ENCODE measurements at places on chromosomes 4 and X.
A peak's percentile ranks its signal among the peaks of the same experiment; 100 is the strongest.

DNA sequence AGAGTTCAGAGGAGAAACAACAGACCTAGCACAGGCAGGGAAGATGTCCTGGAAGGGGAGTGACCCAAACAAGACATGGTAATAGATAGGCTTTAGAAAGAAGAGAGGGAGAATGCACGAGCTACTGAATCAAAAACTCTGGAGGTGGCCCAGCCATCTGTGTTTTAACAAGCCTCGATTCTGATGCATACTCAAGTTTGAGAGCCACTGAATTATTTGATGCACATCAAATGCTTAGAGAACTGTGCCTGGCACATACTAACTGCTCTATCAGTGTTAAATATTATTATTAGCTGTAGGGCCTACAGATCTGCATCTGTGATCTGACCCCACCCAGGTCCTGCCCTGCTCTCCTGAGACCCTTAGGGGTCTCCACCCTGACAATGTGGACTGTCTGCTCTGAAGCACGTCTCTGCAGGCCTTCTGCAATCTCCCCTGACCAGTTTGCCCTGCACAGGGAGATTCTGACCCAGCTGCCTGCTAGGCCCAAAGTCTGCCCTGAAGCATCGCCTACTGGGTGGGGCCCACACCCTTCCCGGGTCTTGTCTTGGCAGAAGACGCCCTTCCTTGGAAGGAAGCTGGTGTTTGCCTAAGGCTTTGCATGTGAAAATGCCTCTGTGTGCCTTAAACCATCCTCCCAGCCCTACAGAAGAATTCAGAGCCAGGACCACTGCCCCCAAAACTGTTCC, 201.5 kb upstream of the KLF3 start:
- no peak for DNase-seq

GRCh38 chr4:85381968-85382367, 93.0 kb upstream of the ARHGAP24 start:
- DNase-seq, result no peak

GRCh38 chr4:2837904-2838496, 5.6 kb upstream of the ADD1 start:
- DNase-seq, result peak; percentile 56

- no peak for DNase-seq
These were observed 30.8 kb downstream of the MRPL1 start for GRCh38 chr4:77893451-77893850.

- DNase-seq, result no peak
These were observed 59.1 kb downstream of the FBXW7 start for GRCh38 chr4:152476796-152477195.

DNA sequence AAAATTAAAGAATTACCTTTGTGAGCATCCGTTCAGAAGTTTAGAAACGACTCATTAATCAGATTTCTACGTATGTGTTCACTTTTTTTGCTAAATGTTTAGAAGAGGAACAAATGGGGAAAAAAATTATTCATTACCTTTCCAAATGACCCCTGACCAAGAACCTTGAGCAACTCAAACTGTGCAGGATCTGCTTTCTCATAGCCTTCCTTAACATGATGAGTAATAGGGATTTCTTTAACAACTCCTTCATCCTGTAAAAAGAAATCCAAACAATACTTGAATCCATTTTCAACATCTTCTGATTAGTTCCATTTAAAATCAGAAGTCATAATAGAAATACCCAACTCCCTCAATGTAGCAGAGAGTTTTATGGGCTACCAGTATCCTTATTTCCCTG, 32.1 kb downstream of the RPS6KA6 start:
- DNase-seq, result no peak

GRCh38 chrX:108224218-108224617, 132.6 kb downstream of the ATG4A start:
- DNase-seq, result no peak

- DNase-seq, result no peak
These were observed 25.8 kb downstream of the DOCK11 start for GRCh38 chrX:118521435-118521834.

DNA sequence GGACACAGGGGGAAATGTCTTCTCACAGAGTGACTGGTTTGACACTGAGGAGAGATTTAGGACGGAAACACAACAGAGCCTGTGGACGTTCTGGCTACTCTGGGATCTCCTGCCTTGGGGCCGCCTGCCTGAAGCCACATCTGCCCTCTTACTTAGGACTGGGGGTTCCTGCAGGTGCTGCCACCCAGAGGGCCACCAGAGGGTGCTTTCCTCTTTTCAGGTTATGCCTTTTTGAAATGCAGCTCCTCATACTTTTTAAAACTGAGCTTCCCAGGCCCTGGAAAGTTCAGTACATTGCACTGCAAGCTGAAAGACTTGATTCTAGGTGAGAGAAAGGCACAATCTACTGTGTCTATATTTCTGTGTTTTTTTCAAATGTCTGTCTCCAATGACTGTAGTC, 92.2 kb upstream of the PGRMC2 start:
- no peak for DNase-seq

GRCh38 chrX:150913511-150913910, 15.0 kb upstream of the CD99L2 start:
- DNase-seq, result no peak

DNA sequence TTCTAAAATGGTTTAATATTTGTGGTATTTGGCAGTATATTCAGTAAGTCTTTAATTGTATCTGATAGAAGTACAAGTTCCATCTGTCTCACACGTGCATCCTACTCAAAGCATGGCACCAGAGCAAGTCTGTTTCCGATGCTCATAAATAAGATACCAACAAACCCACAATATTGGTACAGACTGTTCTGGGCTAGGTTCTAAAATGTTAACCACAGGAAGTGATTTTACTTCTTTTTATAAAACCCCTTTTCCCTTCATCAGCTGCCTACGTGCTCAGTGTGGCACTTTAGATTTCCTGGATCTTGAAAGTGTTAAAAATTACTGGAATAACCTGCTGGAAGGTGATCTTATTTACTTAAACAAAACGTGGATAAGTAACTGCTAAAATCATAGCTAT, 165.1 kb downstream of the CFAP299 start:
- DNase-seq, result no peak

GRCh38 chr4:140871368-140871767, 115.2 kb upstream of the TBC1D9 start:
- DNase-seq, result no peak

DNA sequence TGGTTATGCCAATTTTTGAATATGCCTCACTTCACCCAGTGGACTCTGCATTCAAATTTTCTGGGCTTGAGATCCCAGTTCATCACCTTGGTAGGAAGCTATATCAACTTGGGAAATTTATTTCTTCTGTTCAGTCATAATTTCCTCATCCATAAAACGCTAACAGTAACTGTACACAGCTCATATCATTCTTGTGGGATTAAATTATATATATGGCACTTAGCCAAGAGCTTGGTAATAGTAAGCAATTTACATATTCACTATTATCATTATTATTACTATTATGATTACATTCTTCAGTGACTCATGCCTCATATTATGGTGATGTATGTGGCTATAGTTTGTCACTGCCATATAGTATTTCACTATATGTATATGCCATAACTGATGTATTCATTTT, 177.6 kb downstream of the CPE start:
- DNase-seq, result no peak

DNA sequence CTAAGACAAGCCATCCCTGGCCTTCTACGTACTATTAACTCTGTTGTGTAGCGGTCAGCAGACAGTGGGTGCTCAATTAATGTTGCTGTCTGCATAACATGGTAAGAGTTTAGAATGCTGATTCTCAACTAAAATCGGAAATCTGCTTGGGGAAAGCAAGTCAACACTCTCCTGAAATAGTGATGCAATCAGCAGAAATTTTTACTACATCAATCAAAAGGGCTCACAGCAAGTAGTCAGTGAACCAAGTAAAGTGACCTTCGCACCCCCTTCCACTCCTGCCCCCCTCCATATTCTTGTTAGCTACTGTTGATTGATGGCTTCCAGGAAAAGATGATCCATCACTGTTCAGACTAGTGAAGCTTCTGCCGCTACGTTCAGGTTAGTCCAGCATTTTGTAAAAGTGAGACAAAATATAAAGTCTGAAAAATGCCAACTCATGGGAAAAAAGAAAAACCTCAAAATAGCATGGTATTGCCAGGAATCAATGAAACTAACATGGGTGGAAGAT, 247.9 kb downstream of the HNRNPD start:
- no peak for DNase-seq

DNA sequence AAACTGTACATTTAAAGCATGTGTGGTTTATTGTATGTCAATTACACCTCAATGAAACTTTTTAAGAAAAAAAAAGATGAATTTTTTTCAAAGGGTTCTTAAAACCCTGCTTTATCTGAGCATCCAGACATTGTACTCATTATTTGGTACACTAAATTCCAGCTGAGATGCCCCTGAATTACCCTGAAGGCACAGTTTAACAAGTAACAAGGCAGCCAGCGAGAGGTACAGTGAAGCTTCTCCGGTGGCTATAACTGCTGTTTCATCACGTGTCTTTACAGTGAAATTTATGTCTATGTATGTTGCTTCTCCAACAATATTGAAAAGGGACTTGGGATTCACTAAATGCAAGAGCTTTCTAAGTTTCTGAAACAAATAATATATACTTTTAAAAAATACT, 15.8 kb downstream of the SLC7A11 start:
- no peak for DNase-seq

DNA sequence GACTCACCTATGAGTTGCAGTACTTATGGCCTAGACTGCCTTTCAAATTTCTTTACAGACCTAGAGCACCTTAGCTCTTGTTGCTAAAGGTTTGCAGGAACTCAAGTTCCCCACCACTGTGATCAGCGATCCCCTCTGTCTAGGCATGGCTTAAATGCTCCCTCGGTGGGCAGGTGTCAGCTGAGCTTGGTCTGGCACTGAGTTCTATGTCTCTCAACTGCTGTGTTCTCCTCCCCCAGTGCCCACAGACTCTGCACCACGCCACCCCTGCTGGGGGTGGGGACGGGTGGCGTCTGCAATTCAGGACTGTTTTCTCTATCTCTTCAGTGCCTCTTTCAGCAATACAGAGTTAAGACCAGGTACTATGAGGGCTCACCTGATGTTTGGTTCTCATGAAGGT, 30.5 kb downstream of the TMEM271 start:
- DNase-seq, result no peak

GRCh38 chr4:54403700-54404453, 174.8 kb downstream of the PDGFRA start:
- DNase-seq, result no peak

GRCh38 chr4:86530183-86530582, 63.9 kb upstream of the PTPN13 start:
- DNase-seq, result no peak

DNA sequence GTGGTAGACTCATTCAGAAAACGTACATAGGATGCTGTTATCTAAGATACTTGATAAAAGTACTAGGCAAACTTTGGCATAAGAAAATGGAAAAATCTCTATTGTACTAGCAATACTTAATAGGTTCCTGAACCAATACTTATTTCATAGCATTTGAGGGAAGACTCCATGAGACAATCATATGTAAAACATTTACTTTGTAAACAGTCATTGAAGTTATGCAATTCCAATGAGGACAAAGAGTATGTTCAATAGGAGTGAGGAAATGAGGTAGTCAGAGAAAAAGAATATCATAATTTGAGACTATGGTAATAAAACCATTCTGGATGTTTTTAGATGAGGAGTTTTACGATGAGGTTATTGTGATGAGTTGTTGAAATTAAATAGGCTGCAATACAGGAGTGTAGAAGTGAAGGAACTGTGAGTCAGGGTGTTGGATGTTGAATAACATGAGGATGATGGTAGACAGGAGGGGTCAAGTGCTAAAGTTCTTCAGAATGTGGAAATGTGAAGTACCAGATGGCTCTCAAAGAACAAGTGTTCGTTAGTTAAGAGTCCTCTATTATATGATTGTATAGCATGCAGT, 397.9 kb downstream of the PPP3CA start:
- DNase-seq, result no peak

DNA sequence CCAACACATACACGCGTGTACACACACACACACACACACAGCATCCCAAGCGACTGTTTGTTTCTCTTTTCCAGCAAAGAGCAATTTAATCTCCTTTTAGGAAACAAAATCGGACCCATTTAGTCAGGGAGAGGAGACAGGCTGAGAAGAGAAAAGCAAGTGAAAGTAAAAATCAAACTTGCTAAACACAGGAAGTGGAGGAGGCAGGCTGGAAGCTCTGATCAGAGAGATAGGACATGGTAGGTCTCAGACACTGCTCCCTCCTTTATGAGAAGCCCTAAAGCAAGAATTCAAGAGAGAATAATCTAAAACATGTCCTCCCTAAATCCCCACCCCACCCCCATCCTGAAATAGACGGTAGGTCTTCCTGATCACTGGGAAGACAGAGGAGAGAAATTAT, 62.3 kb downstream of the GPC3 start:
- DNase-seq, result no peak

DNA sequence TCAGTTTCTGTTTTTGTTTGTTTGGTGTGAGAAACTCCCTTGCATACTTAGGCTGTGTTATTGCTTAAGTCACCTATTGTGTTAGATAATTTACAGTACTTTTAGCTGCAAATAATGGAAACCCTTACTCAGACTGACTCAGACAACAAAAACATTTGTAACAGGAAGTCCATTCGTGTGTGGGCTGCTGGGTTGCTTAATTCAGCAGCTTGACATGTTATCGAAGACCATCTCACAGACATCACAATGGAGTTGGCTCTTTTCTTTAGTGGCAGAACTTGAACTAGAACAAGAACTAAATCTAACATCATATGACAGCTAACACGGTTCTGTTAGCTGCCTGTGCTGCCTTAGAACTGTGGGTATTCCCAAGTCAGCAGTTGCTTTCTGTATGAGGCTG, 9.9 kb upstream of the GABRE start:
- no peak for DNase-seq

GRCh38 chr4:145186729-145187128, 6.3 kb upstream of the OTUD4 start:
- no peak for DNase-seq

- no peak for DNase-seq
These were observed 685 bp upstream of the NDNF start for GRCh38 chr4:121073004-121073435.

DNA sequence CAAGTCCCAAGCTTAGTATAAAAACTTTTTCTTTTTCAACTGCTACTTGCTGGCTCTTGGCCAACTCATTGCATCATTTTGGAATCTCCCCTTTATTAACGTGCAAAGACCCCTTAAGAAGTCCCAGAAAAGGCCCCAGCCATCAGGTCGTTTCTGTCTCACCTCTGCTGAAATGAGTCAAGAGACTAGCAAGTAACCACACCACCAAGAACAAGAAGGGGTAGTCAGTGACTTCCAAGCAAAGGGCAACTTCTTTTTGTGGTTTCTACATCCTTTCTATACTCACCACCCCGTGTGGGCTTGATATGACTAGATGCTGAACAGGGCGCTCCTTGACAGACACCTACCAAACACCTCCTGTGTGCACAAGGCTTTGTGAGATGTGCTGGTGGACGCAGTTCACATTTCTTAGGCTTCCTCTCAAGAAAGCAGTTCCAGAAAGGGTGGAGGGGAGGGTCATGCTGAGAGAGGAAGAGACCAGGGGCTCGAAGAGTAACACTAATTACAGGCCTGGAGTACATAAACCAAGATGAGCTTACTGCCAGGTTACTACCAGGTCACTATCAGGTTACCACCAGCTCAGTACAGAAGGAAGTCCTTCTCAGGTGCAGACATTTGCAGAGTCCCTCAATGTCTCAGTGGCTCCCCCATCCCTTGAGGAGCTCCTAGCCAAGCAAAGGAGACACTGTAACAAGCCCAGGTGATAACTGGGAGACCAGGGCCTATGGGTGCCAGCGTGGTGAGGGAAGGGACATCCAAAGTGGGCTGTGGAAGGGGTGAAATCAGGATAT, 19.3 kb downstream of the JAKMIP1 start:
- peak; percentile 45 for DNase-seq

Measured in activated CD4-positive, alpha-beta T cell treated with anti-CD3 and anti-CD28 coated beads, Interleukin-2, amount 50 U/mL, for 4 hours (primary cell).